Stimulated activated CD4-positive, alpha-beta T cell treated with anti-CD3 and anti-CD28 coated beads, Interleukin-15, amount 100 ng/mL, for 24 hours (primary cell): ENCODE measurements at places on chromosomes 1 and 21.
A peak's percentile ranks its signal among the peaks of the same experiment; 100 is the strongest.

DNA sequence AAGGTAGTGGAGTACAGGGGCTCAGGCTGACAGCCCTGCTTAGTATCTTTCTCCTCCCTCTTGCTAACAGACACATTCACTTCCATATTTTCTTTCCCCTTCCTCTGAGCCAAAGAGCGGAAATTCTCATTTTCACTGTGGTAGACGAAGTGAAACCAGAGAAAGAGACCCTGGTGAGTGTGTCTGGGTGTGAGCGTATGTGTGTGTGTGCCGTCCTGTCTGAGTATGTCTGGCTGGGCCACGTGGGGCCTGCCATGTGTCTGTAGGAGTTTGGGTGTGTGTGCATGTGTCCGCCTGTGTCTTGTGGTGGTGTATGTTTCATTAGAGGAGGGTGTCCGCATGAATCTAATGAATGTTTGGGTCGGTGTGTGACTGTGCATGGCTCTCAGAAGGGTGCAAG lies 1.7 kb downstream of the COL8A2 start:
- DNase-seq: peak; percentile 33

GRCh38 chr1:231395076-231395997 lies 26.8 kb downstream of the EGLN1 start:
- DNase-seq: no peak

DNA sequence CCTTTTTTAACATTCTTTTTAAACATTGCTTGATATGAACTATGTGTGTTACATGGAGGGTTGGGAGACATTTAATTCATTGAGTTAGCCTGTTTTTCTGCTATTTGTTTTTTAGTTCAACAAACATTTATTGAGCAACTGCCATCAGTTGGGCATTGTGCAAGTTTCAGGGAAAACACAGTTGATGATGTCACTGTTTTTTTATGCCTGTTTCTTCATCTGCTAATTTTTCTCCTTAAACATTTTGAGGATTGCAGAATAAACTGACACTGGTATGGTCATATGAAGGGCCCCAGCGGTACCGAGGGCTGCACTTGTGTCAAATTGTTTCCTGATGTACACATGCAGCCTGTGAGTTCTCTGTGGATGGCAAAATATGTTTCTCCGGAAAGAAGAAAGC lies 253.0 kb downstream of the FGGY start:
- no peak for DNase-seq

DNA sequence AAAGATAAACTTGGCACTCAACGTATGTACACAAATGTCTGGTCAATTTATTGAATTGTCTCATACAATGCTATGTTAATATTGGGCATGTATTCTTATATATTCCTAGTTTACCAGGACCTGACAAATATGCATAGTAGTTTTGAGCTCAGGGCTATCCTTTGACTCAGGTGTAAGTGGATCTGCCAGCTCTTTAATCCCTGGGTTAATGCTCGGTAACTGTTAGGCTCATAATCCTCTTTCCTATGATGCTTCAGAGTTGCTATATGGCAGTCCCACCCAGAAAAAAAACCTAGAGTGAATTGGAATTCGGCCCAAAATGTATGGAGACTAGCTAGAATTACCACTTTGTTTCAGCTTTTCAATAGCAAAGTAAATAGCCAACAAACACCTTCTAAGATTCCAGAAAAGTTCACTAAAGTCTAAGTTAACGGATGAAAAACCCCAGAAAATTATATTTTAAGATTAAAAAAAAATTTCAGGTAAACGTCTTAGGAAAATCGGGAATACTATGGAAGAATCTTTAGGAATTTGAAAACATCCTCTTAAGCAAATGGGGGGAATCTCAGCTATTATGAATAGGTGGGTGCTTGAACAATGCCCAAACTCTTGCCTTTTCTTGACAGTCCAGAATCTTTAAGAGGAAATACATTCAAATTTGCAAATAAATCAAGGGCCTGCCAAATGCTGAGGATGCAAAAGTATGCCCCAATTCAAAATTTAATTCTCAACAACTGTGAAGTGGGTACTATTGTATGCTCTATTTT lies 10.9 kb downstream of the H3-3A start:
- no peak for DNase-seq

GRCh38 chr1:20192364-20192763 lies 6.0 kb upstream of the PLA2G2C start:
- DNase-seq: no peak

DNA sequence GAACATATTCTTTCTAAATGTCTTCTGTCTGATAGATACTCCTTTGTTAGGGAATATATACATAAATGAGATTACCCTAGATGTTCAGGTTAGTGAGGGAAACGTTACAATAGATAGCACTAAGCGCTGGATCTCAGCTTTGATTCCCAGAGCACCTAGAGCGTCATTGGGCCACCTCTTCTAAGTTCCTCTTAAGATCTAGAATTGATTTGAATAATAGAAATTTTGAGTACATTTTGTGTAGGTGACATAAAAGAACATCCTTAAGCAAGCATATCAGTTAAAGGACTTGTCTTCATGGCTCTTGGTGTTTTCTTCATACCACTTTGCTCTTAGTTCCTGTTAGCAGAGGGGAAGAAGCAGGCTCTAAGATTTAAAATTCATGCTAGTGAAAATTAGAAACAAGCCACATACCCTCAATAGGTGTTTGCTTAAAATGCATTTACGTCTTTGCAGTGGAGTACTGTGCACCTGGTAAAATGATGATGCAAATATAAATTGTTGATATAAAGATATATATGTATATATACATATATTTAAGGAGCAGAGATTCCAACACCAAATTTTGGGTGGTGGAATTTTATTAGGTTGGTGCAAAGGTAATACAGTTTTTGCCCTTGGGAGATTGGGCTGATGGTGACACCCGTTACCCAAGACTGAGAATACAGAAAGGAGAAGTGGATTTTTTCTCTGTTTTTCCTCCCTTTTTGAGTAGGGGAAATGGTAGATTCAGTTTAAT lies 47.1 kb downstream of the DYRK1A start:
- no peak for DNase-seq

DNA sequence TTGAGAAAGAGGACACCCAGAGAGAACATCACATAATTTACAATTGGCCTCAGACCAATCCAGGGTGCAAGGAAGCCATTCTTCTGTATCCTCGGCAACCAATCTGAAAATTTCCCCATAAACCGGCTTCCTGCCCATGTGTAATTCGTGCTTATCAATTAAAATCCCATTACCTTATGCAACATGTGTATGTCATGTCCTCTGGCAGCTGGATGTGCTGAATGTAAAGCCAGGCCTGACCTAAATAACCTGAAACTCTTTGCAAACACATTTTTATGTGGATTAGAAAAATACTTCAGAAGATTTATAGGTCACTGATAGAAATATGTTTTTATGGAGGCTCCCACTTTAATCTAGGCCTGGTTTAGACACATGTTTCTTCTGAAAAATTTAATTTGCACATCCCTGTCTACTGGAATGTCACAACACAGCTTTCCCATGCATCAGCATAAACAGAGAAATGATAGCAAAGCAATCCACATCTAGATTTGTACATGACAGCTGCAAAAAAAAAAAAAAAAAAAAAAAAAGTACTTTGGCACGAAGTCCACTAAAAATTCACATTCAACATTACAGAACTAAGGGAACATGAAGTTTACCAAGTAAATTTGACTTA lies 69.4 kb upstream of the SAMSN1 start:
- DNase-seq: no peak

DNA sequence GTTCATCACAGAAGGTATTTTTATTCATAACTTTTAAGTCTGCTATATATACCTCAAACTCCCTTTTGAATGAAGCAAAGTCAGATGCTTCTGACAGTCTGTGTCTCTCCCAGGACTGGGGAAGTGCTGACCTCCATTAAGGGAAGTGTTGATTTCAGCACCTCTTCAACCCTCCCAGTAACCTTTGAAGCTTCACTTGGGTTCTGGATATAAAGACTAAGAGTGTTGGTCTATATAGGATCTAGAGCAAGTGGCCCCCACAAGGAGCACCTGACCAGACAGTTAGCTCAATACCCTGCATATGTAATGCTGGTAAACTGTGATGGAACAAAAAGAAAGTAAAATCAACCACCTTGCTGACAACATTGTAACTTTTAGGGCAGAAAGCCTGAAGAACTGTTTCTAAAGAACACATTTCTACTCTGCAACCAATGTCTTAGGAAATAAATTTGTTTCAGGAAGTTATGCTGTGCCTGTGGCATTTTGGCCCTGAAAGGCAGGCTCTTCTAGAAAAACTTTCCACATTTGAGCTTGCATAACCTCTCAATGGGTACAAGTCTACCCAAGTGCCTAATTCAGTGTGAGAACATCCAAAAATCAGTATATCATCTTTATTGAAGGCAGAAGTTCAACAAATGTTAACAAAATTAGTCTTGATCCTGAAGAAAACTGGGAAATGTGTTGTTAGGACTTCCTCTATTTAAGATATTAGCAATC lies 865 bp upstream of the PTPN22 start:
- peak; percentile 8 for DNase-seq

- DNase-seq: no peak
These were observed 40.5 kb downstream of the EPHB2 start for GRCh38 chr1:22751124-22751531.

- no peak for DNase-seq
These were observed 106.5 kb downstream of the PHTF1 start for GRCh38 chr1:113652771-113653170.

DNA sequence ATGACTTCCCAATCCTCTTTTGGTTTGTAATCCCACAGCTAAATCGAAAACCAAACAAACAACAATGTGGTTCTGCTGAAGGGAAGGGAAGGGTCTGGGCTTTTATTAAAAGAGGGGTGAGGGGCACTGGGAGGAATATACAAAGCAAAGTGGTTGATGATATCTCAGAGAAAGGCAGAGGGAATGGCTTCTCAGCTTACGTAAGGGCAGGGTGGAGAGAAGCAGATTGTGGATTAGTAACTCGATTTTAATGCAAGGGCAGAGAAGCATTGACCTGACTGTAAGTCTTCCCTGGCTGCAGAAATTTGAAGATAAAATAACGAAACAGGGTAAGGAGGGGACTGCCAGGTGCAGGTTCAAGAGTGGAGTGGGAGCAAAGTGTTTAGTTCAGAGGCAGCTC lies 438.2 kb upstream of the LRRC7 start:
- no peak for DNase-seq

- no peak for DNase-seq
These were observed 173.3 kb downstream of the RWDD3 start for GRCh38 chr1:95407131-95407885.

DNA sequence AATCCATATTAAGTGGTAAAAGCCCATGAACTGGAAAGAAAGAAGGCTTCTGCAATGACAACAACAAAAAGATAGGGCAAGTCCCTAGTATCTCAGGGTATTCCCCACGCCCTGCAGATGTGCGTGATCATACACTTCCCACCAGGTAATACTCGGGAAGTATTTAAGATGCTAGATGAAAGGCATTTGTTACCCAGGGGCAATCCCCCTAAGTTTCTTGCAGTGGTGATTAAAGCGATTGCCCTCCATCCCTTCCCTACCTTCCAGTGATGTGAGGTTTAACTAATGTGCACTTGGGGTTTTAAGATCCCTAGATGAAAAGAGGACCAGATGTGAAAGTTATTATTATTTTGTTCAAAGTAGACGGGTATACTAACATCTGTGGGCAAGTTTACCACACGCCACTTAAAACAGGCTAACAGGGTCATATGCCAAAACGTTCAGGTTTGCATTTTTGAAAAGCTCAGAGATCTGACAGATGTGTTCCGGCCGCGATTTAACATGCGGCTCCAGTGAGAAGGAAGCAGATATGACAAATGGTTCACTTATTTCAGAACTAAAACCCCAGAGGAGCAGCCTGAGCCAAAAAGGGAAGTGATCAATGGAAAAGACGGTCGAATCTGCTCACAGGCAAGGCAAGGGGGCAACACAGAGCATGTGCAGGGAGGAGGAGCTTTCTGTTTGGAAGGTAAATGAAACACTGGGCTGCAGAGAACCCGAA lies 17.4 kb downstream of the TIAM1 start:
- DNase-seq: peak; percentile 76

DNA sequence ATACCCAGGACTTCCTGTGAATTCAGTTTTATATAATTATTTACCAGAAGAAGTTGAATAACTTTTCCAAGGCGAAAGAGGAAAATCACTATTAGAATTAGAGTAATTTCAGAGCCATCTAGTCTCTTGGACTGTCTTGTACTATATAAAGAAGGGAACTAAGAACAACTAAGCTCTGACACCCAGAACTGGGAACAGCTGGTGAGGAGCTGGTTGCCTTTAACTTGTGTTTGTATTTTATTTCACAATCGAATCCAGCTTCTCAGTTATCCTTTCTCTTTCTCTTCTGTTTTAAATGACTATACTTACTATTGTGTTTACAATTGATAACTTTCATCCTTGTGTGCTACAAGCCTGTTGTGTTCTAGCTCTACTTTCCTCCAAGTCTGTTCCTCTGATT lies 8.4 kb downstream of the SNX27 start:
- no peak for DNase-seq

- DNase-seq: no peak
These were observed 22.1 kb downstream of the AIM2 start for GRCh38 chr1:159054427-159054826.

GRCh38 chr1:103171041-103171590 lies 62.8 kb upstream of the COL11A1 start:
- no peak for DNase-seq

- DNase-seq: no peak
These were observed 116.7 kb upstream of the F3 start for GRCh38 chr1:94658221-94658620.

DNA sequence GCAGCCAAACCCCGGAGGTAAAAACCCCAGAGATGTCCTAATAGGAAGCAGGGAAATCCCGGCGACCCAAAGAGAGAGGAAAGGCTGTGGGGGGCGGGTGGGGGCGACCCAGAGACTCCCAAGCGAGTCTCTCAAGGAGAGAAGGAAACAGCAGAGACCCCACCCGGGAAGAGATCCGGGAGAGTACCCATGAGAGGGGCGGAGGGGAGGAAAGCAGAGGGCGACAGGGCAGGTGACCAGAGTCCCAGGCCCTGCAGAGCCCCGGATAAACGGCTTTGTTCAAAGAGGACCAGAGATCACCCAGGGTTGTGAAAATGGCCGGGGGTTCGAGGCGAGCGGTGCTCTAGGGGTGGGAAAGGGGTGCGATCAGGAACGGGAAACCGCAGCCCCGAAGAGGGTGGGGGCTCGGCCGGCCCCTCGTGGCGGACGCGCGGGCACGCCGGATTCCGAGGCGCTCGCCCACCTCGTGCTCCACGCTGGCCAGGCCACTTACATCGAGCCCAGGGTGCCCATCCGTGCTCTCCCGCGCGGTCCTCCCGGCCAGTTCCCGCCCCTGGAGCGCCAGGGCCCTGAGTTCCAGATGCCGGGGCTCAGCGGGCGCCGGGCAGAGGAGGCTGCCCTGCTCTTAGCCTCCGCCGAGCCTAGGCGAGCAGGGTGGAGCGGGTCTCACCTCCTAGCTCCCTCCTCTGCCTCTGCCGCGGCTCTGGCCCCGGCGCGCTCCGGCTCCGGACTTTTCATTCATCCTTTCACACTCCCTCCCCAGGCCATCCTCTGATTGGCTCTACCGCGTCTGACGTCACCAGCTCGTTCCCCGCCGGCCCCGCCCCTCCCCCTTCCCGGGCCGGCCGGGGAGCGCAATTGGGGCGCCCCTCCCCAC lies 52.3 kb downstream of the RHBG start:
- peak; percentile 82 for DNase-seq
